Naive B cell (primary cell): ENCODE measurements at places on chromosomes 11 and 22.

DNA sequence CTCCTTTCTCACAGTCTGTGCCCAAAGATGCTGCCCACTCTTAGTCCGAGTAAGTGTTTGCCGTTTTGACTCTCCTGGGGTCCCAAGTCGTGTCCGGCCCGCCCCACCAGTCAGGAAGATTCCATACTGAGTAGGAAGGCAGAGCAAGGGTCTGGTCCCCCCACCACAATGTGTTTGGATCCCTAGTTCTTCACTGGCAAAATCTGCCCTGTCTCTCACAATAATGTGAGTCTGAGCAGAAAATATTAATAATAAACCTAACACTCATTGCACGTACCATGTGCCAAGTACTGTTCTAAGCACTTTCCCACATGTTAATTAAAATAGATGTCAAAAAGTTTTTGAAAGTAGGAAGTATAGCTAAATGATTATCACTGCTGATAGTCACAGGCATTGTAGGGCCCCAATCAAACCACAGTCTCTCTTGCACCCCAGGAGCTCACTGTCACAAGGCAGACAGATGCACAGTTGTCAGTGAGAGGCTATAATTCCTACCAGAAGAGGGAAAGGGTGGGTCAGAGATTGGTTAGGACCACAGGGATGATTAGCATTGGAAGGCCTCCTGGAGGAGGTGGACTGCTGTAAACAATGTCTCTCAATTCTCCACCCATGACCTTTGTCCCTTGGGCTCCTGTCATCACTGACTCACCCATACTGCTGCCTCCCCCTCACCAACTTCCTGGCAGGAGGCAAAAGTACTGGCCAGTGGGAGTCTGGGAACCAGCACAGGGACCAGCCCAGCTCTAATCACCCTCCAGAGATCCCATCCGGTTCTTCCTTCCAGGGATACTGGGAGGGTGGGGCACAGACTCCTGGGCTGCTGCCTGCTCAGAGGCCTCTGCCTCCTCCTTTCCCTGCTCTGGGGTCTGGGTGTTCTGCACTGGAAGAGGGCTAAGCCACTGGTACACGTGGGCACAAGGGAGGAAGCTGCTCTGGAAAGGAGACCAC is 1.0 kb upstream of the POLD4 start:
- peaks cover 66% of the 10 kb centered on the region for H3K4me1 ChIP-seq
- H3K4me3 ChIP-seq: peak overlapping the region; percentile 87
- H3K27me3 ChIP-seq: no peaks in the 10 kb centered on the region
- peak overlapping the region; percentile 95 for H3K27ac ChIP-seq
- no peaks in the 10 kb centered on the region for H3K36me3 ChIP-seq

GRCh38 chr11:112581747-112582146 is 321.1 kb upstream of the PLET1 start:
- no peak overlapping the region for H3K4me3 ChIP-seq
- H3K27ac ChIP-seq: no peak overlapping the region
- no peak for DNase-seq
- H3K27me3 ChIP-seq: peaks cover 23% of the 10 kb centered on the region
- H3K36me3 ChIP-seq: no peaks in the 10 kb centered on the region
- H3K4me1 ChIP-seq: no peaks in the 10 kb centered on the region

DNA sequence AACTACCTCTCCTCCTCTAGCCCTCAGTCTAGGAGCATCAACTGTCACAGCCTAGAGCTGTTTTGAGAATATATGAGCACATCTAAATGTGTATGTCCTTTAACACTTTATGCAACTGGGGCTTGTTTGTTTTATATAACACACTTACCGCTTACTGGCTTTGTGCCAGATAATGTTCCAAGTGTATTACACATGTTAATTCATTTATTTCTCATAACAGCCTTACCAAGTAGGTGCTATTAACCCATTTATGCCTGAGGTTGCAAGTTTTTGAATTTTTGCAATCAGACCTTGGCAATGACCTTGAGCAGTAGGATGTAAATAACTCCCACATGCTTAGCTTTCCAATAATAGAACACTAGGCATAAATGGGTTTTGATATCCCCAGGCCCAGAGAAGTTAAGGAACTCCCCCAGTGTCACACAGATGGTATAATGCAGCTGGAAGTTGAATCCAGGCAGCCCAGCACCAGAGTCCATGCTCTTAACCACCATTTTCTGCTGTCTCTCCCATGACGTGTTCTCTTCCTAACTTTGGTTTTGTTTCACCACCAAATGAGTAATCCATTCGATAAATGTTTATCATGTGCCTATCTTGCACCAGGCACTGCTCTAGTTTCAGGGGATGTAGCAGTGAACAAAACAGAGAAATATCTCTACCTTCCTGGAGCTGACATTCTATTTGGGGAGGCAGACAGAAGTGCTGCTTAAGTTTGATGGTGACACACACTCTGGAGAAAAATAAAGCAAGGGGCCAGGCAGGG is 23.1 kb downstream of the PRDM11 start:
- H3K4me1 ChIP-seq: peaks cover 49% of the 10 kb centered on the region
- no peak overlapping the region for H3K4me3 ChIP-seq
- H3K36me3 ChIP-seq: no peaks in the 10 kb centered on the region
- DNase-seq: no peak
- no peak overlapping the region for H3K27ac ChIP-seq
- no peaks in the 10 kb centered on the region for H3K27me3 ChIP-seq

GRCh38 chr11:116388146-116388545 is 384.6 kb downstream of the BUD13 start:
- H3K4me1 ChIP-seq: no peaks in the 10 kb centered on the region
- no peak for DNase-seq
- peaks cover 6% of the 10 kb centered on the region for H3K27me3 ChIP-seq
- H3K27ac ChIP-seq: no peak overlapping the region
- no peaks in the 10 kb centered on the region for H3K36me3 ChIP-seq

- peaks cover 54% of the 10 kb centered on the region for H3K4me1 ChIP-seq
- DNase-seq: no peak
- H3K27ac ChIP-seq: peak overlapping the region; percentile 99
- peak overlapping the region; percentile 96 for H3K4me3 ChIP-seq
- no peaks in the 10 kb centered on the region for H3K27me3 ChIP-seq
Observed at GRCh38 chr11:10540546-10540914, 457 bp downstream of the RNF141 start.

- H3K36me3 ChIP-seq: no peaks in the 10 kb centered on the region
- peaks cover 9% of the 10 kb centered on the region for H3K4me1 ChIP-seq
- no peak overlapping the region for H3K27ac ChIP-seq
Observed at GRCh38 chr22:27673839-27674238, 127.7 kb downstream of the MN1 start.

DNA sequence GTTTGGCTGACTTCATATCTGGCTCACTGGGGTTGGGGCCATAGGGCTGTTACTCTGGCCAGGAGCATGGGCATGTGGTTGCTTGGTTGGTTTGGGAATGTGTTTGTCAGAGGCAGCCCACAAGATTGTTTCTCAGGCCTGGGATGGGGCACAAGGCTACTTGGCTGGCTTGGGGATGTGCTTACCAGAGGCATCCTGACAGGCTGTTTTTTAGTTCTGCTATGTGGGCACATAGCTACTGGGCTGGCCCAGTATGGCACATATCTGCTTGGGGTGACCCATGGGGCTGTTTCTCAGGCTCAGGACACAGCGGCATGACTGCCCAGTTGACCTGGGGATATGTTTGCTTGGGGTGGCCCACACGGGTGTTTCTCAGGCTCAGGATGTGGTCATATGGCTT is 94.6 kb upstream of the PGR start:
- H3K27me3 ChIP-seq: no peaks in the 10 kb centered on the region
- no peaks in the 10 kb centered on the region for H3K4me1 ChIP-seq
- H3K27ac ChIP-seq: no peak overlapping the region
- H3K36me3 ChIP-seq: no peaks in the 10 kb centered on the region
- H3K4me3 ChIP-seq: no peak overlapping the region

DNA sequence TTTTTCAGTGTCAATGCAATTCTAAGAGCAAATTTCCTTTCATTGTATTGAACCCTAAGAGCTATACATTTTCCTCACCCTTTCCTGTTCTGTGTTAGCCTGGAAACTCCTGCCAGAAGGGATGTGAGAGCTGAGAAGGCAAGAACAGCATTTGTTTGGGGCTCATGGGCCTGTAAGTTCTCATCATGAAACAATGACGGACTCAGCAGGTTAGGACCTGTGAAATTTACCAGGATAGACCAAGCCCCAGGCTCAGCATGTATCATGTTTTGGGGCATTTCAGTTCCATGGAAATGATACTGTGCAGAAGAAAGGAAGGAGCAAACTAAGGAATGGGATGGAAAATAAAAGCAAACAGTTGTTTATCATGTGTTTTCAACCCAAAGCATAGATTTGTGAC is 41.6 kb downstream of the NTM start:
- H3K36me3 ChIP-seq: no peaks in the 10 kb centered on the region
- H3K4me3 ChIP-seq: no peak overlapping the region
- no peak for DNase-seq
- H3K27me3 ChIP-seq: no peaks in the 10 kb centered on the region

GRCh38 chr11:66593303-66593635 is 284 bp downstream of the CCS start:
- DNase-seq: no peak
- no peaks in the 10 kb centered on the region for H3K27me3 ChIP-seq
- peak overlapping the region; percentile 94 for H3K4me3 ChIP-seq
- no peaks in the 10 kb centered on the region for H3K36me3 ChIP-seq
- peaks cover 36% of the 10 kb centered on the region for H3K4me1 ChIP-seq
- H3K27ac ChIP-seq: peak overlapping the region; percentile 100

GRCh38 chr11:44761551-44761961 is 34.8 kb downstream of the TSPAN18 start:
- peaks cover 11% of the 10 kb centered on the region for H3K36me3 ChIP-seq
- H3K4me3 ChIP-seq: no peak overlapping the region
- no peak for DNase-seq
- H3K4me1 ChIP-seq: no peaks in the 10 kb centered on the region
- H3K27me3 ChIP-seq: peaks cover 9% of the 10 kb centered on the region

DNA sequence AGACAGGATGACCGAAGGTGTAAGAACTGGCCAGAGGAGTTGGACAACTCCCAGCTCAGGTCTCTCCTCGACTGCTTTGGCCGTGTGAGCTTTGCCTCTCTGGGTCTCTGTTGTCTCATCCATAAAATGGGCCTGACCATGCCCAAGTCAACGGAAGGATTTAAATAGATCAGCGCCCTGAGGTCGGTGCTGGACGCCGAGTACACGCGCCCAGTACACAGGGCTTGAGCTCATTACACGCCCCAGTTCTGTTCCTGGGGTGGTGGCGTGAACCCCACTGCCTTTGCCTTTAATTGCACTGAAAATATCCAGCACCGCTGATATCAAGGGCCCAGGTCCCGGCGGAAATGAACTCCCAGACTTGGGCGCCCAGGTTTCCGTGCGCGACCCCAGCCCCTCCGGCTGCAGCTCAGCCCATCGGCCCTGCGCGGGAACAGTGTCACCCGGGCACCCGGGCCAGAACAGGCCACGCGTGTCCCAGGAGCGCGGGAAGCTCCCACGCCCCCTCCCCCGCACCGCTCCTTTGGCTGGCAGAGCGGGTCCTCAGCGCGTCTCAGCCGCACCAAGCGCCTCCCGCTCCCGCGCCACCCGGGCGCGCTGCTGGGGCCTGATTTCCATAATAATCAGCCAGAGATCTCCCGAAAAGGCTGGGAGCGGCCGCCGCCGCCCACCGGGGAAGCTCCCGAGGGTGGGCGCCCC is 42.2 kb downstream of the CYTH4 start:
- no peak for DNase-seq
- no peaks in the 10 kb centered on the region for H3K36me3 ChIP-seq
- no peak overlapping the region for H3K27ac ChIP-seq
- no peaks in the 10 kb centered on the region for H3K4me1 ChIP-seq
- H3K4me3 ChIP-seq: peak overlapping the region; percentile 46

- no peak for DNase-seq
- no peaks in the 10 kb centered on the region for H3K4me1 ChIP-seq
- H3K27me3 ChIP-seq: peaks cover 18% of the 10 kb centered on the region
- no peak overlapping the region for H3K4me3 ChIP-seq
Observed at GRCh38 chr11:132944569-132944944, 587.7 kb downstream of the OPCML start.

GRCh38 chr22:40967111-40967760 is 16.1 kb downstream of the RBX1 start:
- H3K4me1 ChIP-seq: peaks cover 20% of the 10 kb centered on the region
- no peaks in the 10 kb centered on the region for H3K27me3 ChIP-seq
- H3K4me3 ChIP-seq: no peak overlapping the region
- DNase-seq: no peak

DNA sequence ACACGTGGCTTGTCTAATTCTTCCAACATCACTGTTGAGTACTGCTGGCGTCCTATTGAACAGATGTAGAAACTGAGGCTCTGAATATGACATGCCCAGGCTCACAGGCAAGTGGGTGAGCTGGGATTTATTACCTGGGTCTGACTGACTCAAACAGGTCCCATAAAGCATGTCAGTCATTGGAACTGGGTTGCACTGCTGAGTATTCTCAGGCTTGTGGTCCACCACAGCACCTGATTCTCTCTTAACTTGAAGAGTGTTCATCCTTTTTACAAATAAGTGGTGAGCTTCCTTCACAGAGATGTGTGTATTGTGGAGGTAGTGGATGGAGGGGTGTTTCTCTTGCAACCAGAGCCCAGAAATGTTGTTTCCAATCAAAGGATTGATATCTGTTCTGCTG is 44.5 kb downstream of the SC5D start:
- peak overlapping the region; percentile 82 for H3K27ac ChIP-seq
- H3K36me3 ChIP-seq: no peaks in the 10 kb centered on the region
- H3K27me3 ChIP-seq: no peaks in the 10 kb centered on the region
- no peak overlapping the region for H3K4me3 ChIP-seq
- peaks cover 30% of the 10 kb centered on the region for H3K4me1 ChIP-seq
- no peak for DNase-seq

- peak overlapping the region; percentile 33 for H3K27ac ChIP-seq
- DNase-seq: no peak
Observed at GRCh38 chr11:68610452-68611116, 73.8 kb upstream of the GAL start.

DNA sequence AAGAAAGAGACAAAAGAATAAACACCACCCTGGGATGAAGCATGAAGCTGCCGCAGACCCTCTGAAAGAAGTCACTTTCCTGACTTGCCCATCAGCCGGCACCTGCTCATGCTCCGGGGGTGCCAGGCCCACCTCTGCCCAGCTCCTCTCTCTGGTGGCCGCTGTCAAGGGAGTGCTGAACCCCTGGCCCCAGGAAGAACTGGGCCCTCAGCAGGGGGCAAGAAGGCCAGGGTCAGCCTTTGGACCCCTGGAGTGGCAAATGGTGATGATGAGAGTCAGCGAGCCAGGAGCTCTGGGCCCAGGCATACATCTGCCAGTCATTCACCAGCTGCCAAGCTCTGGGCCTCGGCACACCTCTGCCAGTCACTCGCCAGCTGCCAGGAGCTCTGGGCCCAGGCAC is 17.4 kb downstream of the TTLL8 start:
- H3K27me3 ChIP-seq: peaks cover 20% of the 10 kb centered on the region
- H3K27ac ChIP-seq: no peak overlapping the region
- H3K4me1 ChIP-seq: peaks cover 2% of the 10 kb centered on the region
- DNase-seq: no peak
- H3K36me3 ChIP-seq: no peaks in the 10 kb centered on the region

- peaks cover 14% of the 10 kb centered on the region for H3K4me1 ChIP-seq
- H3K4me3 ChIP-seq: no peak overlapping the region
- H3K27me3 ChIP-seq: no peaks in the 10 kb centered on the region
- no peaks in the 10 kb centered on the region for H3K36me3 ChIP-seq
- DNase-seq: no peak
Observed at GRCh38 chr22:30640361-30640760, 4.8 kb downstream of the SLC35E4 start.
